ENCODE measurements at places on chromosomes 4 and X.
A peak's percentile ranks its signal among the peaks of the same experiment; 100 is the strongest.

DNA sequence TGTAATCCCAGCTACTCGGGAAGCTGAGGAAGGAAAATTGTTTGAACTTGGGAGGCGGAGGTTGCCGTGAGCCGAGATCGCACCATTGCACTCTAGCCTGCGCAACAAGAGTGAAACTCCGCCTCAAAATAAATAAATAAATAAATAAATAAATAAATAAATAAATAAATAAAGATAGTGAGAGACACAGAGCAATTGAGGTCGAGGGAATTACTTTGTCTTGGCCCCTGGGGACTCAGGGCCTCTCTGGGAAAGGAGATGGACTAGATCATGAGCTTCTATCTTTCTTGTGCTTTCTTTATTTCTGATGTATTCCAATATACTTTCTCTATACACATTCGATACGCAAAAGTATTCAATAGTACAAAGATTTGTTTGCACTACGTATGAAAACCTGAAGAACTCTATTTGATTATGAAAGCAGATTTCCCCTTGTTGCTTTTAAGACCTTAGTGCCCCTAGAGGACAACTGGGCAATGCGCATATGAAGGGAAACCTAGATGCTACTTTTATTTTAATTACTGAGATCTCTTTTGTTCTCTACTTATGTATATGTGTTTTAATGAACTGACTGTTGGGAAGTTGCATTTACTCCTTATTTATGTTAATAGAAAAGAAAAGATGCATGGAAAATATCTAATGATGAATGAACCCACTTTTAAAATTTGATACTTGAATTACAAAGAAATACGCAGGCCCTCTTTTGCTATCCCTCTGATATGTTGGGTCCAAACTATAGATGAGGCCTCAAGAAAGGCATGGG, 12.8 kb upstream of the ELOVL6 start:
- no peak for DNase-seq

DNA sequence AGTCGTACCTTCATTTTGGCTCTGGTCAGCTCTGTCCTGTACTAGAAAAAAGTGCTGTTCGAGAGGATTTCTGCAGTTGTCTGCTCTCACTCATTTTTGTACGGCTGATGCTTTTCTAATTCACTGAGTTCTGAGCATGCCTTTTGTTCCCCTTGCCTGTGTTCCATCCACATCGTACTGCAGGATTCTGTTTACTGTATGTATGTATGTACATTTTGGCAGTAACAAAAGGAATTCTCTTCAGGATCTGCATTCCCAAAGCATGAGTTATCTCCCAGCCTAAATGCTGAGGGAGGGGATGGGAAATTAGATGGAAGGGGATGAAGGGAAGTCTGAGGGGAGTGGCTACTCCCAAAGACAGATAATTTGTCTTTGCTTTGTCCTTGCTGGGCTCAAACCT, 87.6 kb downstream of the GBA3 start:
- no peak for DNase-seq

DNA sequence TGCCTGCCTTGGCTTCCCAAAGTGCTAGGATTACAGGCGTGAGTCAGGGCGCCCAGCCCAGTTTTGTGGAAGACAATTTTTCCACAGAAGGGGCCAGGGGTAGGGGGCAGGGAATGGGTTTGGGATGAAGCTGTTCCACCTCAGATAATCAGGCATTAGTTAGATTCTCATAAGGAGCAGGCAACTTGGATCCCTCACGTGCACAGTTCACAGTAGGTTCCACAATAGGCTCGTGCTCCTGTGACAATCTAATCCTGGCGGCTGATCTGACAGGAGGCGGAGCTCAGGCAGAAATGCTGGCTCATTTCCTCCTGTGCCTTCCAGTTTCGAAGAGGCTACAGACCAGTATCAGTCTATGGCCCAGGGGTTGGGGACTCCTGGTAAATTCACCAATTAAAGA, 491.6 kb upstream of the AADAT start:
- no peak for DNase-seq

DNA sequence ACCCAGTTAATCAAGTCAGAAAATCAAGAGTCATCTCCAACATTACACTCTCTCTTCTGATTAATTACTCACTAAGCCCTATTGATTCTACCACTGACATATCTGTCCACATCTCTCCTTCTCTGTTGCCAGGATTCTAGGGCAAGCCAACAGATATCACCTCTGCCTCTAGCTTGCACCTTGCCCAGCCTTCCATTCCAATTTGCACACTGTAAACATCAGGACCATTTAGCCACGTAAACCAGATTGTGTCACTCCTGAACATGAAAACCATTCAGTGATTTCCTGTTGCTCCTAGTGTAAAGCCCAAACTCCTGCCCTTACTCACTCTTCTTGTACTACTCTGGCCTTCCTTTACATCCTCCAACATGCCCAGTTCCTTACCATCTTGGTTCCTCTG, 68.0 kb upstream of the PLS3 start:
- no peak for DNase-seq

DNA sequence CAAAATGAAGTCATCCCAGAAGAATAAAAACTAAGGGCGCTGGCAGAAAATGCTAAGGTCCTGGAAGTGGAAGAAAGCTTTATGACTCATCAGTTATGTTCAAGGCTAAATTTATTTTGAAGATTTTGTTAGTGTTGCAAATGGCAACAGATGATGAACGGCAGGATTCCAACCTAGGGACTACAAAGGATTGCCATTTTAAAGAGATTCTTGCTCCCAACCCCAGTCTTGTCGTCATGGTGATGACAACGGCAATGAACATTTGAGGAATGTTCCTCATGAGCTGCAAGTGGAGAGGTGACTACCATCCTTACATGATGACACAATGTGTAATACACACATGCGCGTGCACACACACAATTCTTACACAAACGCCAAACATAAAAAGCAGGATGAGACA, 54.4 kb upstream of the FTHL17 start:
- no peak for DNase-seq

DNA sequence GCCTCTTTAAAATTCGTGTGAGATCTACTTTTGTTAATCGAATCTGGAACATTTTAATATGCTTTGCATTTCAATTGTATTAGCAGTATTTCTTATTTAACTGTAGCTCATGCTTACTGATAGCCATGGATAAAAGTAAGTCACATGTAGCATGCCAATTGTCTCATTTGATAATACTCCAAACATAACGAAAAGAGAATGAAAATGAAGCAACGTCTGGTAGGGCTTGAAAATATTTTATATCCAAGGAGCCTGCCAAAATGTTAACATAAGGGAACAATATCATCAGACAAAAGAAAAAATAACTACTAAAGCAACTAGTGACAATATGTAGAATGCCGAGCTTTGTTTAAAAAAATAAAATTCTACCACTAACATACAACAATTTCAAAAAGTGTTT, 94.1 kb upstream of the MID1 start:
- no peak for DNase-seq

GRCh38 chr4:122140834-122141233, 11.3 kb upstream of the BLTP1 start:
- DNase-seq, result no peak

GRCh38 chrX:128781506-128781905, 729.3 kb upstream of the ACTRT1 start:
- DNase-seq, result peak; percentile 0

DNA sequence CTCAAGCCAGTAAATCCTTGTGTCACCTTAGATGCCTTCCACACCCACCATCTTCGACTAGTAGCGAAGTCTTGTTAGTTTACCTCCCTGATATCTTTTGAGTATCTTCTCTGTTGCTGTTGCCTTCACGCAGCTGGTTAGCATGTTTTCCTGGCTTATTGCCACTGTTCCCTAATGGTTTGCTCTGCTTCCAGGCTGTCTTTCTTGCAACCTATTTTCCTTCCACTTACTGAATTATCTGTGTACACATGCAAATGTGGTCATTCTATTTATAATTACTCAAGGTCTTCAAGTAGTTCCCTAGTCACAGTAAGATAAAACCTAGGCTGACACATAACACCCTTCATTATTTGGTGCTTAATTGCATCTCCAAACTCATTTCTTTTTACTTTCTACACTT, 89.5 kb downstream of the UGT8 start:
- no peak for DNase-seq

- DNase-seq, result no peak
These were observed 527.2 kb upstream of the PRKX start for GRCh38 chrX:4240541-4241194.

- DNase-seq, result no peak
These were observed 16.3 kb upstream of the RAPGEF2 start for GRCh38 chr4:159086606-159087005.

GRCh38 chr4:42778349-42778748, 114.2 kb upstream of the GRXCR1 start:
- no peak for DNase-seq

DNA sequence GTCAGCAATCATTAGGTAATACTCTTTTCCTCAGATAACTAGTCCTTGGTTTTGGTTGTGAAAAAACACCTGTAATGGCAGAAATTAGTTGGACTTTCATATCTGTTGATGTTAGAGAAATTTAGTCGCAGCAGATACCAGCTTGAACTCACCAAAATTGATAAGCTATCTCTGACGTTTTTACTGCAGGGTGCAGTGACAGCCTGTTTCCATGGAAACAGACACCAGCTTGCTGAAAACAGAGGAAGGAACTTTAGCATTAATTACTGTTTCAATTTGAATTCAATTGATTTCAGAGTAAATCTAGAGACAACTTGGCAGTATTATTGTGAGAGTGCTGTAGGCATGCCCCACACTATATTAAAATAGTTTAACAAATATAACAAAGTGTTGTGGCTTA, 246.5 kb downstream of the PPP1R2C start:
- DNase-seq, result no peak

- DNase-seq, result no peak
These were observed 606.4 kb upstream of the NR3C2 start for GRCh38 chr4:149048451-149049143.

DNA sequence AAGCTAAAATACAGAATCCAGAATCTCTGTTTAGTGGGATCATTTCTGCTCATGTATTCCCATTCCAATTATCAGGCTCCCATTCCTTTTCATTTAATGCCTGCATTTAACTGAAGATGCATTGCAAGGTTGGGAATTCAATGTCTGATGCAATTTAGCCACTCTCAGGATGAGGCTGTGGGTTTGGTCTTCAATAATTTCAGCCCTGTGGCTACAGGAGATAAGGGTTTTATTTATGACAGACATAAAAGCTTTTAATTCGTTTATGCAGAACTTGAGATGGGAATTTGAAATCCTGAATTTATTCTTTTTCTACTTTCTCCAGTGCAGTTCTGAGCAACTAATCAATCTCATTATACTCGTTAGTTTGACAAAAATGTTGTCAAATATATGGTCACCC, 1225.9 kb downstream of the PCDH18 start:
- no peak for DNase-seq

DNA sequence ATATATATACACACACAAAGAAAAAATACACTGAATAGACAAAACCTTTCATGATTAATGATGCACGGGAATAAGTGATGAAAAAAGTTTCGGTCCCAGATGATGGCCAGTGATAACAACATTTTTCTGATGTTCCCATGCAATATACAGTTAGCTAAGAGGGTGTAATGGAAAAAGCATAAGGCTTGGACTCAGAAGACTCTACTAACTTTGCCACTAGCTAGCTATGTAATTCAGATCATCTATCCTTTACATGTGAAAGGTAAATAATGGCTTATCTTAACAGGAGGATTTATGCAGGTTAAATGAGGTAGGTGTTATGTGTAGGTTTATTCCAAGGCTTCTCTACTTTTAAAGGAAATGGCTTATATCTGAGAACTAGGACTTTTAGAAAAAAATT, 4.3 kb downstream of the RPS3A start:
- no peak for DNase-seq

DNA sequence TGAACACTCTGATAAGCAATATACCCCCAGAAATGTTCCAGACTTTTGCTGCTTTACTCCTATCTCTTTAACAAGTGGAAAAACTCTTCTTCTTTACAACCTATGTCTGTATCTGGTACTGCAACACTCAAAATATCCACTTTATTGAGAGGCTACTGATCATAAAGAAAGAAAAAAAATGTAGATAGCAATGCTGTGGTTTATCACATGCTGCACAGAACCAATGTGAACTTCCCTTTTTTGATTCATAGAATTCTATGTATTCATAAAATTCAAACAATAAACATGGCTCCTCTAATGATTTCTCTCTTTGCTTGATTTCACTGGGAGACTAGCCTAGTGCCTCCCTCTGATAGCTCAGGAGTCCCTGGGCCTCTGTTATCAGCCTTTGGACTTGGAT, 223.5 kb downstream of the ZNF674 start:
- no peak for DNase-seq

DNA sequence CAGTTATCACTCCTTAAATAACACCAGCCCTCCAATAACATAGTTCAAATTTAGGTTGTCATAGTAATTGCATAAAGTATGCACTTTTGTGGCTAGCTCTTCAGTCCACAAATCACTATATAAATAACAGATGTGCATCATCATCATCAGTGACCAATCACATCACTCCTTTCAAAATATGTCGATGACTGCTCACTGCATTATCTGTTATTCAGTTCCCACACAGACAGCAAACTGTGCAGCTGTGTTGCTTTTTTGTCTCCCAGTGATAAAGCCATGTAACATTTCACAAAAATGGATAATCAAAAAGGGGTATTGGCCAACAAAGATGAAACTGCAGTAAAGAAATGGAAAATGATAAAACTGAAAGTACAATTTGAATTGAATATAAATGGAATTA, 205.4 kb downstream of the DCLK2 start:
- DNase-seq, result no peak

GRCh38 chrX:111467896-111468295, 43.5 kb upstream of the SERTM2 start:
- no peak for DNase-seq

- no peak for DNase-seq
These were observed 108.5 kb downstream of the ADGRA3 start for GRCh38 chr4:22407361-22407760.

DNA sequence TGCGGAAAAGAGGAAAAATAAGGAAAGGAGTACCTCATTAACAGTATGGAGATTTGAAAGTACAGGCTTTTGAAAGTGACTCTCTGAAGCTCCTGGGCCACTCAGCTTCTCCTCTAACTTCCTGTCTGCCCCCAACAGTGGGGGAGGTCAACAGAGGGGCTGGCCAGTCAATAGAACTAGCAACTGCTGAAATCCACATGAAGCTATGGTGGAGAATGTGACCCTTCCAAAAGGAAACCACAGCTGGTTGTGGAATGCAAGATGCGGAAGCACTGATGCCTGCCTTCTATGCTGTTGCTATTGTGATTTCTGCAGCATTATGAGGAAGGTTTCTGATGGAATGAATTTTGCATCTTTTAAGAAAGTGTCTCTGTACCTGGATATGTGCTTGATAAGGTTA, 2.4 kb downstream of the CORIN start:
- DNase-seq, result no peak

GRCh38 chr4:152500800-152501434, 35.0 kb downstream of the FBXW7 start:
- DNase-seq, result no peak

All from hypothalamus (tissue), 51 donors.